ENCODE measurements at places on chromosomes 6 and 20. TPM values are rescaled to one million over a fixed set of nuclear protein-coding genes. Genes with fewer than 3 reads are reported as not detected.
A peak's percentile ranks its signal among the peaks of the same experiment; 100 is the strongest.

DNA sequence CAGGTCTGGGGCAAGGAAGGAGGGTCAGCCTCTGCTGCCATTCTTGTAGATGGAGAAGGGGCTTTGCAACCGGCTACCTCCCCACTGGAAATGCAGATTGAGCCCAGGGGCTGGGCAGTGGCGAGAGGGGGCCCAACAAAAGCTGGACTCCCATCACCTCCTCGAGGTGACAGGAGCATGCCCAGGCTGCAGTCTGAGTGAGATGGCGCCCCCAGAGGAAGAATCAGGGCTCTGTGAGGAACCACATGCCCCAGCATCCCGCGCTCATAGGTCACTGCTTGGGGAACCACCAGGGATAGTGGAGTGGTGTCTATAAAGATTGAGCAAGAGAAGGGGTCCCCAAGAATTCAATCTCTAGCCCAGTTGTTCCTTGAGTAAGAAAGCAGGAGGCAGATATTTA lies 31.6 kb upstream of the NEDD9 start:
- no peak for DNase-seq

GRCh38 chr20:50561379-50562078 lies 51.3 kb downstream of the PTPN1 start:
- DNase-seq: no peak

DNA sequence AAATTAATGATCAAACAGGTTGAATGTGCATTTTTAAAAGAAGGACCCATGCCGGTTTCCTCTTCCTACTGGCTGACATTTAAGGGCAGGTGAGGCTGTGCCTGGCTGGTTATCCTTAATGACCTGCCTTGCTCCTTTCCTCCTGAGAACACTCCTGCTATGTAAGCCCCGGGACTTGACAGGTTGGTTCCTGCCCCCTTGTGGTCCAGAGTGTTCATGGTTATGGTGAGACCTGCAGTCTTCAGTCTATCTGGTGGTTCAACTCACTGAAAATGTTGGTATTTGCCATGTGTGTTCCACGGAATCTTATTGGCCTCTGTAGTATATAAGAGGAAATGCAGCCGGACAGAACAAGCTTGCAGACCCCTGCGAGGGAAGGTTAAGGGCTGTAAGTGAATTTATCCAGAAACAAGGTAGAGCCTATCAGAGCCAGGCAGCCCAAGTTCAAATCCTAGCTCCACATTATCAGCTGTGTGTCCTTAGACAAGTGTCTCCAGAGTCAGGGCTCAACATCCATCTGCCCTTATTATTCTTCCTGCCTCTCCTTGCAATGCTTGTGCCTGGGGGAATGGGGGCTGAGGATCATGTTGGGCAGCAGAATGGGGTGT lies 5.2 kb upstream of the BPIFA3 start:
- DNase-seq: no peak

Gene IRF4
- polyA plus RNA-seq: 34.2 TPM

Gene CEP250
- 20.5 TPM for polyA plus RNA-seq

DNA sequence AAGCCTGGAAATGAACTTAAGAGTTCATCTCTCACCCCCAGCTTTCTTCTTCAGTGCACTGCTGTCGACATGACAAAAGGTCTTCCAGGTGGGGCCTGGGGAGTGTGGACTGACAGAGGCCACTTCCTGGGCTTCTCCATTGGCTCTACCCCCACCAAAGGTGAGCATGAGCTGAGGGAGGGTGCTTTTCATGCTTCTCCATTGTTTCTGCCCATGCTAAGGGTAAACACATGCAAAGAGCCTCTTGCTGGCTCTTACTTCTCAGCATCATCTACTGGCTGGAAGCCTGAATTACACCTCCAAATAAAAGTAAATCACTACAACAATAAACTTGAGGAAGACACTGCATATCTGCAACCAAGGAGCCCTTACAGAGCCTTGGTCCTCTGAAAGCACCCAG lies 227.2 kb downstream of the EPM2A start:
- no peak for DNase-seq

- no peak for DNase-seq
Measured at GRCh38 chr6:67131827-67132226, 1424.8 kb upstream of the EYS start.

- DNase-seq: no peak
Measured at GRCh38 chr20:11047559-11047958, 373.8 kb upstream of the JAG1 start.

DNA sequence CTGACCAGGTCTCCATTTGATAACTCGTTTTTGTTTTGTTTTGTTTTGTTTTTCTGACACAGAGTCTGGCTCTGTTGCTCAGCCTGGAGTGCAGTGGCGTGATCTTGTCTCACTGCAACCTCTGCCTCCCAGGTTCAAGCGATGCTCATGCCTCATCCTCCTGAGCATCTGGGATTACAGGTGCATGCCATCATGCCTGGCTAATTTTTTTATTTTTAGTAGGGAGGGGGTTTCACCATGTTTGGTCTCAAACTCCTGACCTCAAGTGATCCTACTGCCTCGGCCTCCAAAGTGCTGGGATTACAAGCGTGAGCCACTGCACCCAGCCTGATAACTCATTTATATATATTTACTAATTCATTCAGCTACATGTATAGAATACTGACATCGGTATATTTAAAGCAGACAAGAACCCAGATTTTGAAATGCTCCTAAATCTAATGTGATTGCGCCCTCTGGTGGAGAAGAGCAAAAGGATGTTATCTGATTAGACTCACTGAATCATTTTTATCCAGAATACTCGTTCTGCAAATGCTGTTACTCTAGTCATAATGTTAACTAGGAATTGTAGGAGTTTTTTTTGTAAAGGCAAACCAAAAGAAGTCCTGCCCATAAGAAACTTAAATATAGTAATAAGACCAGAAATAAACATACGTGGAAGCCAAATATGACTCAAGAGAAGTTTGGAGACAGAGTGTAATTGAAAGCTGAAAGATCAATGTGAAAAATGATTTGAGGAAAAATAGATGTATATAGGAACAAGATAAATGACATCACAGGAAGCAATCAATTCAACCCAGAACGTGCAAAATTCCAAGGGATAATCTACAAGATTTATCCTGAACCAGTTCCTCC lies 5.3 kb upstream of the COL12A1 start:
- DNase-seq: peak; percentile 56

DNA sequence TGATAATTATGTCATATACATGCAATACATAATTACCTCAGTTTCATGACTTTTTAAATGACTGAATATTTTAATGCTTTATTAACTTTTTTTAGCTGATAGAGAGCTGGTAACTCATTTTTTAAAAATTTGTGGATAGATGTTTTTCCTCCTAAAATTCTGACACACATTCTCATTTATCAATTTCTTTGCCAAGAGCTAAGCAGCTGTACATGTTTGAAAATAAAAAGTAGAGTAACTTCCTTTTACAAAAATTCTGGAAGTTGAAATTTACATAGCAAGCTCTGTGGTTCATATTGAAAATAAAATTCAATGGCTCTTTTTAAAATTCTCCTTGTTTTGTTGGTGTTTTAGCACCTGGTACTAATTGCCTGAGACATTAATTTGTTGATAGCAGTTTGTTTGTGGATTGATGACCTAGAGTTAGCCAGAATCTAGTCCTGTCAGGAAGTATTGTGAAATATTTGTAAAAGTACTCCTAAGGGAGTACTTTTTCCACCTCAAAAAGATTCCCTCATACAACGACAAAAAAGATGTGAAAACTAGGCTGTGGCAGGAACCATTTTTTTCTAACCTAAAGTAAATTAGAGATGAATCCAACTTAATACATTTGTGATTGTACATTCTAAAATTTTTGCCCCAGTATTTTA lies 621.8 kb downstream of the BCKDHB start:
- DNase-seq: no peak

- peak; percentile 10 for DNase-seq
Measured at GRCh38 chr6:111057074-111057752, 30.1 kb upstream of the SLC16A10 start.

- no peak for DNase-seq
Measured at GRCh38 chr6:31661262-31662123, 915 bp upstream of the C6orf47 start.

- DNase-seq: no peak
Measured at GRCh38 chr6:149851461-149852110, 12.6 kb downstream of the LRP11 start.

GRCh38 chr6:105320271-105320670 lies 82.6 kb downstream of the PREP start:
- DNase-seq: no peak

GRCh38 chr6:74603322-74604076 lies 602.4 kb downstream of the COL12A1 start:
- no peak for DNase-seq

- no peak for DNase-seq
Measured at GRCh38 chr20:9087531-9088217, 18.8 kb downstream of the PLCB4 start.

Gene MYLK2
- not detected for polyA plus RNA-seq

DNA sequence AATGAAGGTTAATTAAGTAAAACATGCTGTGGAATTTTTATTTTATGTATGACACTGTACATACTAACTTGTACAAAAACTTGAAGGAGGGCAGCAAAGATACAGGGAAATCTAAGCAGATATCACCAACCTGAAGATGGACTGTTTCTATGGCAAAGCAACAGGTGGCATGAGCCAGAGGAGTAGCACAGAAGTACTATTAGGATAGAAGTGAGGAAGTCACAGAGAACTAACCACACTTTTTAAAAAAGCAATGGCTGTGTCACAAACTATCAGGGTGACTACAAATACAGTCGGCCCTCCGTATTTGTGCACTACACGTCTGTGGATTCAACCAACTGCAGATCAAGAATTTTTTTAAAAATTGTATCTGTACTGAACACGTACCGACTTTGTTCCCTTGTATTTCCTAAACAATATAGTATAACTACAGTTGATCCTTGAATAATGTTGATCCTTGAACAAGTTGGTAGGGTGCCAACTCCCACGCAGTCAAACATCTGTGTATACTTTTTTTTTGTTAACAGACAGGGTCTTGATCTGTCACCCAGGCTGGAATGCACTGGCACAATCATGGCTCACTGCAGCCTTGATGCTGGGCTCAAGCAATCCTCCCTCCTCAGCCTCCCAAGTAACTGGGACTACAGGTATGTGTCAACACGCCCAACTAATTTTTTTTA lies 61.0 kb downstream of the NUDT3 start:
- DNase-seq: no peak

Gene GHRH
- not detected for polyA plus RNA-seq

GRCh38 chr20:40797425-40797824 lies 108.4 kb upstream of the MAFB start:
- DNase-seq: no peak

DNA sequence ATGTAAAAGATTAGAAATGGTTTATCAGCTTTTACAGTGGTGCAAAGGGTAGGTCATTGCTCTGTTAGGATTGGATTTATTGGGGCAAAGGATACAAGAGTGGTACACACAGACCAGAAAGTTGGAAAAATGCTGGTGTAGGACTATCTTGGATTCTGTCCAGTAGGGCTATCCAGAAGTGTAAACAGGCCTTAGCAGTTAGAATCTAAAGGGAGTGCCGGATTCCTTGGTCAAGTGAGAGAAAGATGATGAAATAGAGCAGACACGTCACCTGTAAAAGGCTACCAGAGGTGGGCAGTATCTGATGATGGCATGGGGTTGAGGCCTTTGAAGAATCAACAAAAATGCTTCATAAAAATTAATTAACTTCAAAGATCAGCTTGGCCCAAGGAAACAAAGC lies 975.9 kb downstream of the KIF16B start:
- DNase-seq: no peak

DNA sequence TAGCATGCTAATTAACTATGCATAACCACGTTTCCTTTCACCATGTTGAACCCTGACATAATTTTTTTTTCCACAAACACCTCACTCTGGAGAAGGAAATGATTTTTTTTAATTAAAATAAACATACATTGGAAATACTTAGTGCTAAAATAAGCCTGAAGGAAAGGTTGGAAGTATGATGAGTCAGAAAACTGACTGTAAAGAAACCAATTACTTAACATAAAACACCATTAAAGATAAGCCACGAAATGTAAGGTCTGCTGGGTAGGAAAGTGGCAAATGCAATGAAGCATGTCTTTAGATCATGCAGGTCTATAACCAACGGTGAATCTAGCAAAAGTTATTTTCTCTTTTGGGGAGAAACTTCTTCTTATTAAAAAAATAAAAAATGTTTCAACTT lies 47.5 kb downstream of the OPRM1 start:
- DNase-seq: no peak

DNA sequence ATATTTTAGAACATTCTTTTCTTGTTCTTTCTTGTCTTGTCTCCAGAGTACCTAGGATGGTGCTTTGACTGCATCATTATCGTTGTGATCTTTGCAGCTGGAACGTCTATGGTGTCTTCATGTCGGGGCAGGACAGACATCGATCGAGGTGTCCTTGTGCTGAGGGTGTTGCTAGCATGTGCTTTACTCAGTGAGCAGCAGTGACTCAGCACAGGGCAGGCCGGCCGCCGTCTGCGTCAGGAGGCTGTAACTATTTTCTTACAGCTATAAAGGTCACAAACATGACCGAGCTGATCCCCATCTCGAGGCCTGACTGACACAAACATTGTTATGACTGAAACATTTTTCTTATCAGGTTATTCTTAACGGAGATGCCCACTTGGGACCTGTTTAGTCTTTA lies 14.9 kb upstream of the CTCFL start:
- no peak for DNase-seq

Gene TREML1
- polyA plus RNA-seq: 7.5 TPM

Gene KCNQ2
- polyA plus RNA-seq: not detected
